ENCODE measurements at places on chromosomes 4 and X.

DNA sequence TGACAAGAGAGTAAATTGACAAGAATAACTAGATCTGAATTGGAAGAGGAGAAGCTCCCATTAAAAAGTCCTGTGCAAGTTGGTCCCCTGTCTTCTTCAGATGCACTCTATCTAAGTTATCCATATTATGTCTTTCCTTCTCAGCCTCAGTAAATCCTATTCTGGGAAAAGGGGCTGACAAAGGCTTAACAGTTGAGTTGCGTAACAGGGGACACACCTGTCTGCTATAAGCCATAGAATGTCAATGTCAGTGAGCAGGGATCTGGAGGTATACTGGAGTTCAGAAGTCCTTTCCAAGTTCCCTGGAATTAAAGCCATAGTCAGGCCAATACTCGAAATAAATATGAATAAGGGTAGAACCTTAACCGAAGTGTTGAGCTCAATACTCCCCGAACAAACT lies 26.3 kb upstream of the TNIP3 start:
- DNase-seq, result no peak

DNA sequence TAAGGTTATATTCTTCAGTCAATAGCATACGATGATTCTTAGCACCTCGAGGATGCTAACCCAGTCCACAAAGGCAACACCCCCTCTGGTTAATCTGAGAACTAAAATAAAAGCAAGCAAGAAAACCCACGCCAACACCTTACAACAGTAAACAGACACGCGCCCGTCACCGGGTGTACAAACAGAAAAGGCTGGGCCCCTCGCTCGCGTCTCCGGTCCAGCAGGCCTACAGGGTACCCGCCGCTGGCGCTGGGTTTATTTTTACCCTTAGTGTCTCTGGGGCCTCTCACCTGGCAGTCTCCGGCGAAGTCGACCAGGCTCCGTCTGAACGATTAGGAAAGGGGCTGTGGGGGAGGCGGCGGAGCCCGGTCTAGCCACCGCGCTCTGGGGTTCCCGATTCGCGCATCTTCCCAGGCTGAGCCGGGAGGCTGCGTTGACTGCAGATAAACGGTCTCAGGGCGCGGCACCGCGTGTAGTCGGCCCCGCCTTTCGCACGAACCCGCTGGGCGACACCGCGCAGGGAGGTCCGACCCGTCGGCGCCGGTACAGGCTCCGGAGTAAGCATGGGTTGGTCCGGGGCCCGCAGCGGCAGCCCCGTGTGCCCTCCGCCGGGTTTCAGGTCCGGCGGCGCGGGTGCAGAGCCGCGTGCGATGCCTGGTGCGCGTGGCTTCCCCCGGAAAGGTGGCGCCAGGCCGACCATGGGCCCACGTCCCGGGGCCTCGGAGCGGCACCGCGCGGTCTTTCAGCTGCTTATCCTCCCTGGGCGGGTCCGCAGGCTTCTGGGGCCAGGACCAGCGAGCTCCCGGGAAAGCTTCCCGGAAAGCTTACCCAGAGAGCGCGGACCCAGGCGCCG lies 441 bp downstream of the SLC9B2 start:
- DNase-seq, result peak; percentile 28

GRCh38 chr4:155077452-155078229 lies 130.8 kb upstream of the NPY2R start:
- DNase-seq, result no peak

- no peak for DNase-seq
Measured at GRCh38 chr4:102580463-102580842, 79.3 kb downstream of the NFKB1 start.

- no peak for DNase-seq
Measured at GRCh38 chr4:25813448-25814106, 49.2 kb downstream of the SEL1L3 start.

DNA sequence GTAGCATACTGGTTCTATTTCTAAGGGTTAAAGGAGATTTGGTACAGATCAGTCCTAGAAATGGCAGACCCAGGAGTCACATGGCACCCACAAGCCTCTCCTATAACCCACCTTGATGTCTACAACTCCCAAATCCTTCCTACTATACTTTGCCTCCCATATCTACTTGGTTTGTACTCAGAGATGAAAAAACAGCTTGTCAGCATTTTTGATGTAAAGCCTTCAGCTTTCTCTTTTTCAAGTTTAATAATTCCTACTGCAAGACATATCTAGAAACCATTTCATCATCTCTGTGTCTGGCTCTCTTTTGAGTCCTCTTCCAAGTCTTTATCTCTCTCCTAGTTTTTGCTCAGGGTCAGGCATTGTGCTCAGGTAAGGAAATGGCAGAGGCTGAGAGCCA lies 82.9 kb downstream of the NYX start:
- DNase-seq, result no peak

- no peak for DNase-seq
Measured at GRCh38 chr4:133146574-133147241, 2.4 kb upstream of the PCDH10 start.

DNA sequence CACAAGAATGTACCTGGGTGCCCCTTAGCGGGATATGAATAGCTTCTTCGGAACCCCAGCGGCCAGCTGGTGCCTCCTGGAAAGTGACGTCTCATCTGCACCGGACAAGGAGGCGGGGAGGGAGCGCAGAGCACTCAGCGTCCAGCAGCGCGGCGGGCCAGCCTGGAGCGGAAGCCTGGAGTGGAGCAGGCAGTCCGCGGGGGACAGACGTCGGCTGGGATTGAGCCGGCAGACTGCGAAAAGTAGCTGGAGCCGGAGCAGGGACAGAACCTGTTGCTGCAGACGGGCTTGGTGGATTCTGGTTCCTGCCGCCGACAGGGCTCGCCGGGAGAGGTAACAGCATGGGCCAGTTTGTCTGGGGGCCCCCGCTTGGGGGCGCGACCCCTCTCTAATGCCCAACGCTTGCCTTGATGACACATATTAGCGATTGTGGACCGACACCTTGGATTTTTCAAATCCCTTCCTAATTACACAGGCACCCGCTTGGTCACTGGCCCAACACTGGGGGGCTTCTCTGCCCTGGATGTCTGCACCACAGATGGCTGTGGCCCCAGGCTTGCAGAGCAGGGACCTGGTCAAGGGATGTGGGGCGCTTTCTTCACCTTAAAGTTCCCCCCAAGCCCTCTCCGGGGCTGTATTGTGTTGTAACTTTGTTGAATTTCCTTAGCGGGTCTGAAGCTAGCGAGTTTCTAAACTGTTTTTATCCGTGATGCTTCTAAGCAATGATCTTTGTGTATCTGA lies at the start of gene NPFFR2:
NPFFR2 (plus strand) TSS at position 133 of the 741 bp plus-strand sequence. CDS start 96,592 bp downstream, outside the sequence.
- no peak for DNase-seq

- no peak for DNase-seq
Measured at GRCh38 chrX:144297221-144297620, 413.4 kb downstream of the UBE2NL start.

GRCh38 chrX:64191281-64192010 lies 14.1 kb downstream of the AMER1 start:
- DNase-seq, result no peak

DNA sequence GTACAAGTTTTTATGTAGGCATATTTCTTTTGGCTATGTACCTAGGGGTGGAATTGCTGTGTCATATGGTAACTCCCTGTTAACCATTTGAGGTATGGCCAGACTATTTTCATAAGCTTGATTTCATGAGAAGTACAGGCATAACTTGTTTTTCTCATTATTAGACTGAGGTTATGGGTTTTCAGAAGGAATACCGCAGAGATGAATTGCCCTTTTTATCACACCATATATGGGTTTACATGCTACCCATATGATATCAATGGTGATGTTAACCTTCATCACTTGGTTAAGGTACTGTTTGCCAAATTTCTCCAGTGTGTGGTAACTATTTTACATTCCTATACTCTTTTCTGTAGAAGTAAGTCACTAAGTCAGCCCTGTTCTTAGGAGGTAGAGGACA lies 23.5 kb downstream of the RAB40A start:
- no peak for DNase-seq

GRCh38 chr4:177092807-177093206 lies 216.9 kb upstream of the NEIL3 start:
- no peak for DNase-seq

GRCh38 chr4:41734371-41734770 lies 14.2 kb downstream of the PHOX2B start:
- no peak for DNase-seq

DNA sequence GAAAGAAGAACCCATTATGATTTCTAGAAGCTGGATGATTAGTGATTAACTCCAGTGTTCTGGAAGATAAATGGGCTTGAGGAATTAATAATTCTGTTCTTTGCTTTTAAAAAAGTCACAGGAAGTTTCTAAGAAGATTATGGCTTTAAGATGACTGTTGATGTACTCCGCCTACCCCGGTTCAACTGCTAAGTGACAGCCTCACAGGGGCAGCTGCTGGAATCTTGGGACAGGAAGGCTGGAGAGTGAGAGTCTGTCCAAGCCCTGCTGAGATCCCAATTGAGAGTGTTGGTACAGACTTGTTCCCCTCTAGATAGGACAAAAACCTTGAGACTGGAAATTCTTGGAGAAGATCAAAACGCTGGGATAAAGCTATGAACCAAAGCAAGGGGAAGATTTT lies 37.3 kb downstream of the NPY1R start:
- DNase-seq, result no peak

GRCh38 chr4:83658806-83659205 lies 122.9 kb downstream of the GPAT3 start:
- DNase-seq, result no peak

DNA sequence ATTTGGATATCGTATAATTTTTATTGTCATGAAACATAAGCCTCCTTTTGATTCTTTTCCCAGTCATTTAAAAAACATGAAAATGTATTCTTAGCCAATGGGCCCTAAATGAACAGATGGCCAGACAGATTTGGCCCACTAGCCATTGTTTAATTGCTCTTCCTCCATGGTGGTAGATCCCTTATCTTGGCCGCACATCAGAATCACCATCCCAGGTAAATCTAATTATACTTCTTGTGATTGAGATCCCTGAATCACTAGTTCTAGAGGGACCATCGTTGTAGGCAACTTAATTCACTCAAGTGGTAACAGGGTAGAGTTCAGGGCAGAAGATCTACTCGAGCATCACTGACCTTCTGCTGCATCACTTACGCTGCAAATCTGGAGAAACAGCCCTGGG lies 24.1 kb upstream of the VCX3A start:
- no peak for DNase-seq

GRCh38 chr4:157459785-157460184 lies 239.3 kb downstream of the GRIA2 start:
- no peak for DNase-seq
